ENCODE measurements at places on chromosomes 3 and 15.
A peak's percentile ranks its signal among the peaks of the same experiment; 100 is the strongest.

DNA sequence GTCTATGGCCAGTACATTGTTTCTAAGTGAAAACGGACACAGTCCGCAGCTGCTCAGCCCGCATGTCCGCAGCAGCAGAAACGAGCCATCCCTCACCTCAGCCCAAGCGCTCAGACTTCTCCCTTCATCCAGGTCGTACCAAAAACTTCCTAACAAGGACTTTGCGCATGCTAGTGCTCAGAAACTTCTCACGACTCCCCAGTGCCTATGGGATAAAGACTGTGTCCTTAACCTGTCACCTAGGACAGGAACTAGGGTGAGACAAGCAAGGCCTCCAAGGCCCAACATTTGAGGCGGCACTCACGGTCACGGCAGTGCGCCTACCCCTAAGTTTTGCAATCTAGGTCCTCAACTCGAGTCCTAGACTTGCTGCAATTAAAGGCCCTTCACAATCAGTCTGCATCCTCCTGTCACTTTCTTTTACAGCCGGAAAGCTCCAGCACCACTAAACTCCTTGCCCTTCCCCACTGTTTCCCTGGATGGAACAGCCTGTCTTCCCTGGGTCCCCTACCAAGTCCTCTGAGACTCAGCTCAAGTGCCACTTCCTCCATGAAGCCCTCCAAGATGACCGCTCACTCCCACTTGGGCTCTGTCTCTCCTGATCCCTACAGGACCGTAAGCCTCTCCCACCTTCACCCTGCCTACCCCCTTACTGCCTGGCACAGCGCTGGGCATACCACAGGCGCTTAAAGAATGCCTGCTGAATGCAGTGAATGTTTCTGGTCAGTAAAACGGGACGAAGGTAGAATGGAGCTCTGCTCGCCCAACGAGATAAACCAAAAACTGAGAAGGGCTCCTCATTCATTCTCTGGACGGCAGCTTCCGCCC is 1.2 kb downstream of the CLN6 start:
- DNase-seq = no peak

- peak; percentile 14 for DNase-seq
Observed at GRCh38 chr15:85793641-85794597, 806 bp downstream of the KLHL25 start.

- no peak for DNase-seq
Observed at GRCh38 chr15:39869254-39869653, 50.8 kb downstream of the GPR176 start.

GRCh38 chr3:142337994-142338393 is 109.8 kb downstream of the XRN1 start:
- DNase-seq = no peak

- no peak for DNase-seq
Observed at GRCh38 chr15:93138681-93139250, 49.8 kb upstream of the RGMA start.

Measured in stimulated activated CD4-positive, alpha-beta T cell treated with anti-CD3 and anti-CD28 coated beads, Interleukin-2, amount 100 ng/mL, for 4 hours (primary cell).